ENCODE measurements at places on chromosomes 5 and 9.
A peak's percentile ranks its signal among the peaks of the same experiment; 100 is the strongest.

DNA sequence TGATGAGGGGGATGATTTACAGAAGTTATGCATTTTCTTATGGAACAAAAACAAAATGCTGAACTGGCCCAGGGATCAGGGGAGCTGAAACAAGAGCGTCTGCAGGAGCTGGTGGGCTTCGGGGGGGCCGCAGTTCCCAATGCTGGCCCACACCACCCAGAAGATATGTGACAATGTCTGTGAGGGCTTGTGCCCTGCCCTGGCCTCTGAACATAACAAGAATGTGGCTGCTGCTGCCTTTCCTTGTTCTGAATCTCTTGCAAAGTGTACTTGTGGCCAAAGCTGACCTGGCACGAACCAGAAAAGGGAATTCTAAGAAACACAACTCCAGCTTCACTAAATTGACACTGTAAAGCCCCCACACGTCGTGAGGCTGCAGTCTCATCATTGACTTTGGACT lies 66.7 kb downstream of the SEC61B start:
- no peak for DNase-seq

DNA sequence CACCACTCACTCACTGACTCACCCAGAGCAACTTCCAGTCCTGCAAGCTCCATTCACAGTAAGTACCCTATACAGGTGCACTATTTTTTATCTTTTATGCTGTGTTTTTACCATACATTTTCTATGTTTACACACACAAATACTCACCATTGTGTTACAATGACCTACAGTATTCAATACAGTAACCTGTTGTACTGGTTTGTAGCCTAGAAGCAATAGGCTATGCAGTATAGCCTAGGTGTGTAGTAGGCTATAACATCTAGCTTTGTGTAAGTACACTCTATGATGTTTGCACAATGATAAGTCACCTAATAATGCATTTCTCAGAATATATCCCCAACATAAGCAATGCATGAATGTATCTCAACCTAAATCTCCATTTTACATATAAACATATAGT lies 541.1 kb downstream of the NR2F1-AS1 start:
- DNase-seq = no peak

- no peak for DNase-seq
Measured at GRCh38 chr5:88426441-88426840, 157.8 kb upstream of the TMEM161B start.

GRCh38 chr9:16461137-16461840 lies 409.2 kb downstream of the BNC2 start:
- no peak for DNase-seq

- no peak for DNase-seq
Measured at GRCh38 chr9:14080959-14081542, 232.9 kb downstream of the NFIB start.

- no peak for DNase-seq
Measured at GRCh38 chr9:8241201-8241600, 441.6 kb upstream of the DMAC1 start.

GRCh38 chr9:26310294-26310693 lies 582.3 kb downstream of the CAAP1 start:
- no peak for DNase-seq

GRCh38 chr5:166436872-166437271 lies 1854.6 kb upstream of the WWC1 start:
- DNase-seq = no peak

DNA sequence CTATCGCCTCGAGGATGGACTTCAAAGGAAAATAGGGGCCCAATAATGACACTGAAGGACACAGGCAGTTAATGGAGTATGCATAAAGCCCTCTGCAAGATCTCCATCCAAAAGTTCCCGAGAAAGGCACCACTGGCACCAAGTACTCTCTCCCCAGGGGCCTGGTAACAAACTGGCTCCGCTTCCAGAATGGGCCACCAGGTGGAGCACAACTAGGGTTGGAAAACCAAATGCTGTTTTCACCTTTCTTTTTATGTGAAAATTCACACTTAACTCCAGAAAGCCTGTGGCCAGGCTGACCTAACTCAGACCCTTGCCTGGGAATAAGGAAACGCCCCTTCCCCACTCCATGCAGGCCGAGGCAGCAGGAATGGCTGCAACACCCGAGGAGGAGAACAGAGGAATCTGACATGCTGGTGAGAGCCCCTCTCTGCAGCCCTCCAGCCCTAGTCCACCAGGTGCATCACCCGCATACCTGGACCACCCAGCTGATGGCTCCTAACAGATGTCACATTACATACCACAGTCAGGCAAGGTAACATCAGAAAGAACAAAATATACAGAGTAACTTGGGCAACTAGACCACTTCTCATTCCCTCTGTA lies 42.8 kb downstream of the CAMSAP1 start:
- peak; percentile 15 for DNase-seq

DNA sequence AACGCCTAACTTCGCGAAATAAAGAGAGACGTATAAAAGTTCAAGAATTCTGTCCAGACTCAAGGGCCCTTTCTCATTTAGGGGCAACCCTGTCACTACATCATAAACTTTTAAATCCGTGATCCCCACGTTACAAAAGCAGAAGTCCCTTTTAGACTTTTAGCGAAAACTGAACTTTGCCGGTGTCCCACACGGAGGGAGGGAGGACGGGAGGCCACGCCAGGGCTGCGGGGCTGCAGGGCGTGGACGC lies 515 bp upstream of the F2R start:
- DNase-seq = no peak

- no peak for DNase-seq
Measured at GRCh38 chr9:128145536-128145935, 3.7 kb upstream of the LCN2 start.

- no peak for DNase-seq
Measured at GRCh38 chr5:159511570-159511969, 181.3 kb upstream of the IL12B start.

DNA sequence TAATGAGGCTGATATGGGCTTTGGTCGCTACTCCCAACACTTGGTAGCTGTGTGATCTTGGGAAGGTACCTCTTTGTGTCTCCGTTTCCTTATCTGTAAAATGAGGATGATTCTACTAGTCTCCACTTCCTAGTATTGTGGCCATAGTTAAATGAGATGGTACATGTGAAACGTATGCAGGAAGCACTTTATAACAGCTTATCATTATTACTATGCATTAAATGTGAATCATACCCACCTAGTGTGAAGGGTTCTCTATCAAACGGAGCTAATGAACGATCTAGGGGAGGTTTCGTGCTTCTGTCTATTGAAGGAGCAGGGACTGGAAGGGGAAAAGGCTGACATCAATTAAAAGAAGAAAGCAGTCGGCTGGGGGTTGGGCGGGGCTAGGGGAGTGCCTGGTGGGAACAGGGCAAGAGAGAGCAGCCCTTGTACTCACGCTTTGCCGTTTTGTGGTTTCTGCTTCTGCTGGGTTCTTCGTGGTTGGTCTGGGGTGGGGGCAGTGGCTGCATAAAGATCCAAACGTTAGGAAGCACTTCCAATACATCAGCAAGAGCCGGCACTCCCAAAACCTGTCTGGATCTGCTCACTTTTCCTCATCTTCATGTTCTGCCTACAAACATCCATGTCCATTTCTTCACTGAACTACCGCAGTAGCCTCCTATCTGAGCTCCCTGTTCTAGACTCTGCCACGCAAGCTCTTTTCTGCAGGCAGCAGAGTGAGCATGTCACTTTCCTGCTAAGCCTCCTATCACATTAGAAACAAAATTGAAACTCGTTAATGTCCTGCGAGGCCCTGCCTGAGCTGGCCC lies 30.8 kb downstream of the LCP2 start:
- DNase-seq = no peak

- no peak for DNase-seq
Measured at GRCh38 chr9:20981486-20981885, 50.0 kb downstream of the HACD4 start.

DNA sequence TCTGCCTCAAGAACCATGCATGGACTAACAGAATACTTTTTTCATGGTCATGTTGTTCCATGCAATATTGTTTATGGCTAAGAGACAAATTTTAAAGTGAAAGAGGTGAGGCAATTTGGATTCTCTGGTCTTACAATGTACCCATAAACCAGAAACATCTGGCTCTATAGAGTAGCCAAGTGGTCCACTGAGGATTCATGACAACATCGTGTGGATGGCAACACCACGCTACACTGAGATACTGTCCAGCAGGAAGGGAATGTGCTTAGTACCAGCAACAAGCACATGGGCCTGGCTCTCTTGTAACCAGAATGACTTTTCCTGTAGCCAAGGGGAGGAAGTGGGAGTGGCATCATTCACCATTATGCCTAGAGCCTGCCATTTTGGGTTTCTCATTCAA lies 218.2 kb downstream of the GADD45G start:
- DNase-seq = no peak

DNA sequence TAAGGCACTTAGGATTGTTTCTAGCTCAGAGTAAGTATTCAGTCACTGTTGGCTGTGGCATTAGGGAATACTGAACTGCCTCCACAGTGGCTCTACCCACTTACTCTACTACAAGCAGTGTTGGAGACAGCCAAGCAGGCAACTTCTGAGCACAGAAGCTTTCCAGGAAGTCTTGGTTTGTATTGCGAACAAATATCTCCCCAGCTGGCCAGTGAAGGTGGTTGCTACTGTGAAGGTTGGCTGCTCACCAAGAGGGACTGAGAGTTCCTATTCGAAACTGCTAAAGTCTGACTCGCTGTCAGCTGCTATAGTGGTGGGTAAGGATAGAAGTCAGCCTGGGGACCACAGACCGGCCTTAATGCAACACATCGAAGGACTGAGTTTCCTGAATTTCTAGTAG lies 319.1 kb downstream of the KIF4B start:
- no peak for DNase-seq

- peak; percentile 91 for DNase-seq
Measured at GRCh38 chr9:127930231-127931091, at the start of gene PIP5KL1. Gene PIP5KL1, minus strand, starts transcription at chr9:127930777. Its CDS starts 25 bp downstream, at chr9:127930752.

- DNase-seq = no peak
Measured at GRCh38 chr5:93153461-93153860, 427.6 kb downstream of the NR2F1-AS1 start.

DNA sequence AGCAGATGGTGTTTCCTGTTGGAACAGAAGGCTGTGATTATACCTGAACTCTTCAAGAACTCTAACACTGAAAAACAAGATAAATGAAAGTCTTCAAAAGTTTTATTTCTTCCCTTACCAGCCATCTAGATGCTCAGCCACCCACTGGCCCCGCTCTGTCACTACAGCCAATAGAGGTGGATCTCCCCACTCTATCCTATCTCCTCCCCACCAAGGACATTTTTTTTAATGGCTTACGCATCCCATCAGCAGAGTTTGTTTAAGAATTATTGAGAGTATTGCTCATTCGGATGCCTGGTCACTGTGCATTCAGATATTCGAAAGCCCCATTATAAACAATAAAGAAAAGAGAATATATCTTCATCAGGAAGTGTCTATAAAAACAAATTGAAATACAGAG lies 159.4 kb downstream of the RASEF start:
- DNase-seq = no peak

GRCh38 chr9:137295849-137296669 lies 6.0 kb downstream of the NRARP start:
- DNase-seq = no peak

DNA sequence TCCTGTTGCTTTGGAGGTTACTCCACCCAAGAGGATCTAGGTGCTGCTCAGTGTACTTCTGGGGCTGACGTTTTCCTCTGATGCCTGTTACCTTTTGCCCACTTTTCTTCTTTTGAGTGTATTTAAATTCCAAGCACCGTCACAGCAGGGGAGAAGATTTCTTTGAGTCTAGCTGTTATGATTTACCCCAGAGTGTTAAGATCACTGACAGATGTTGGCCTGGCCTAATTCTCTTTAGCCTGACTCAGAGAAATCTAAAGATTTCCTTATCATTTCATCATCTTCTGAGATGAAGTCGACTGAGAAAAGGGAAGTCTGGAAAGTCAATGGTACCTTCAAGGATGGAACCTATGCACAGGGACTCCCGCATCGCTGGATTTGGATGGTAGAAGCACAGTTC lies 191.5 kb downstream of the FBXL7 start:
- no peak for DNase-seq

GRCh38 chr5:141560725-141561483 lies 57.9 kb downstream of the DIAPH1 start:
- DNase-seq = peak; percentile 93

DNA sequence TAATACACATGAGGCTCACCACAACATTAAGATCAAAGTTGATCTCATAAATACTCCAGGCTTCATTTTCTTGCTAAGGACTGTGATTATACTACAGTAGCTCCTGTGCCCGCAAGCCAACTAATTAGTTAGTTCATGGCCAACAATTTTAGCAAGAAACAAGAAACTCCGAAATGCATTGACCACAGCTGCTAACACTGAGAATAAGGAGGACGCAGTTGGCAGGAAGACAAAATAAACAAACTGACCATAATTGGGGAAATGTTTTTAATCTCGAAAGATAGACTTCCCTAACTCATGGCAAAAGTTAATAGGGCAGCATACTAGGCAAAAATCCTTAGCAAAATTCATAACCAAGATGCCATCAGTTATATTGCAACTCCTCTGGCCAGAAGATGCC lies 115.5 kb upstream of the SPEF2 start:
- DNase-seq = no peak

DNA sequence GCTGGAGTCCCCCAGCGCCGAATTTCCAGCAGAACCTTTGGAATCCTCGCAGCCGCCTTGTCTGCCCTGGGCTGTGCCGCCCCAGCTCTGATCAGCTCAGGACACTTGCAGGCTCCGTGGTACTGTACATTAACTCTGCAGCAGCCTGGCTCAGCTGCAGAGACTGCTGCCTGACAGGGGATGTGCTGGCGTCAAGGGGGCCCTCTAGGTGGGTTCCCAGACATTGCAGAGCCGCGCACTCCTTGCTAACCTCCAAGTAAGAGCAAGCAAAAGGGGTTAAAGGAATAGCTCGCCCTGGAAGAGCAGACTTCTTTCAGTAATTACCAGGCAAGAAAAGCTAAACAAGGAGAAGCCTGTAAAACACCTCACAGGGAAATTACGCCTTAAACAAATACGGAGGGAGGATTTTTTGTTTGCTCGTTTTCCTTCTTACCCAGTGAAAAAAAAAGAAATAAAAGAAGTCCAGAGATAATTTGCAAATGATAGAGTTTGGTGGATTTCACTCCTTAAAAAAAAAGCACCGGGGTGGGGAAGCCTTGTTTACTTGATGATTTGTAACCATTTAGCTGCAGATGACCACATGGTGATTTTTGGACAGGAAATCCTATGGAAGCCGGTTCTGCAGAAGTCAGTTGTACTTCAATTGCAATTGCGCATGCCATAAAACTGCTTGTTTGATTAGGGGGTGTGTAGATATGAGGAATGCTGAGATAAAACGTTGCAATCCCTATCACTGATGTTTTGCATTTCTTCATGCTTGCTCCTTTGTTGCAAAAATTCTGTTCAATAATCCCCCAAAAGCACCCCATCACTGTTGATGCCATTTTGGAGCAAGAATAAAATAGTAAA lies 305.8 kb downstream of the PDE4D start:
- peak; percentile 67 for DNase-seq

DNA sequence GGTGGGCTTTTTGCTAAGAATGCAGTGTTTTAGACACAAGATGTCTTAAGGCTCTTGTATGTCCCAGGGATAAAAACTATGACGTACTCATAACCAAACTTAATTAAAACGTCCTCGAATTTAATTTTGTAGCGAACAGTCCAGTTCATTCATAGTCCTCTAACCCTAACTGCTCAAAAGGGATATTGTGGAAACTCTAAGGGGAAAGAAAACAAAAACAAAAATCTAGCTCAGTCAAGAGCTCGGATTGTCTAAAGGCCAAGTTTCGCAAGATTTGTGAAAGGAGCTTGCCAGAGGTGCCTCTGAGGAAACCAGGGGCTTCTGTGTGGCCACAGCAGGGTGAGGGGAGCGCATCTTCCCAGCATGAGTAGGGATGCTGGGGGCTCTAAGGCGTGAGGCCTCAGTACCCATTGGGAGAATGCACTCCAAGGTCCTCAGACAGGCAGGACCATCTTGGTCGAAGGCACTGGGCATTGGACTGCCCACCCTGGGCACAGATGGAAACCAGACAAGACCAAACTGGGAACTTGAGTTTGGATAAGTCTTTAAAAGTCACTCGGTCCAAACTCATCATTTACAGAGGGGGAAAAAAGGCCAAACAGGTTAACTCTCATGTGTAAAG lies 71.8 kb downstream of the PRRT1B start:
- no peak for DNase-seq
